ENCODE measurements at places on chromosomes 7 and 10.

GRCh38 chr10:79440281-79440680, 5.1 kb downstream of the ZCCHC24 start:
- no peak for DNase-seq

GRCh38 chr7:6443372-6443941, 4.3 kb downstream of the DAGLB start:
- no peak for DNase-seq

- DNase-seq, result no peak
These were observed 6.3 kb upstream of the SEMA3A start for GRCh38 chr7:84200859-84201258.

DNA sequence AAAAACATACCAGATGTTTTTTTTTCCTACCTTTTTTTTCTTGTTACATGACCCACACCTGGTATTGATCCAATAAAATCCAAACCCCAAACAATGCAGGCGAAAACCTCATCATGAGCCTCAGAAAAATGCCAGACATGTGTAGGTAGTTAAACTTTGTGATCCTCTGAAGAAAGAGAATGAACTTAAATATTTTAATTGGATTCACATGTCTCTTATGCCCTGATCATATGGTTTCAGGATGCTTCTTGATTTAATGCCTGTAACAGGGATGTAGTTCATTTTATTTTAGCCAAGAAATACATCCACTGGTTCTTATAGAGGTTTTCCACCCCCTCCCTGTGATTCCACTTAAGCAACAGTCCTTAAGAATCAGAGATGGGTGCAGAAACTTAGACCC, 451.6 kb downstream of the TYW1 start:
- DNase-seq, result no peak

DNA sequence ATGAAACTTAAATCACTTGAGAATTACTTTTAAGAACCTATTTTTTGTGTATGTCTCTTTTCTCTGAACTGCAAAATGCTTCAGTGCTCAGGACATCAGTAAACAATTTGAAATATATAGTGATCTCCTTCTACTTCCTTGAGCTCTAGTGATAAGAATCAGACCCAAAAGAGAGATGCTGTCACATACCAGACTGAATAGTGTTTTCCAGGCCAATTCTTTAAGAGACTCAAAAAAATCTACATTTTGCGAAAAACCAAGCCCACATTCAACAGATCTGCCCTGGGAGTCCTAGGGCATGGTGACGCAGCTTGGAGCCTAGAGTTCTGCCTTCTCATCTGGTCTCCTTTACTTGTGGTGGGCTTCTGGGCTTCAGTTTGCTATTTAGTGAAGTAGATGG, 72.1 kb upstream of the SLC13A1 start:
- DNase-seq, result no peak

- DNase-seq, result no peak
These were observed 14.1 kb downstream of the NFE2L3 start for GRCh38 chr7:26165950-26166683.

GRCh38 chr10:91135113-91135512, 85.3 kb upstream of the PCGF5 start:
- no peak for DNase-seq

GRCh38 chr7:35032166-35032565, 5.1 kb downstream of the DPY19L1 start:
- DNase-seq, result no peak

All from NCI-H1694 (cell line).